ENCODE measurements at places on chromosomes 16 and 17.

- DNase-seq, result no peak
These were observed 10.4 kb upstream of the CHMP6 start for GRCh38 chr17:80981062-80981902.

DNA sequence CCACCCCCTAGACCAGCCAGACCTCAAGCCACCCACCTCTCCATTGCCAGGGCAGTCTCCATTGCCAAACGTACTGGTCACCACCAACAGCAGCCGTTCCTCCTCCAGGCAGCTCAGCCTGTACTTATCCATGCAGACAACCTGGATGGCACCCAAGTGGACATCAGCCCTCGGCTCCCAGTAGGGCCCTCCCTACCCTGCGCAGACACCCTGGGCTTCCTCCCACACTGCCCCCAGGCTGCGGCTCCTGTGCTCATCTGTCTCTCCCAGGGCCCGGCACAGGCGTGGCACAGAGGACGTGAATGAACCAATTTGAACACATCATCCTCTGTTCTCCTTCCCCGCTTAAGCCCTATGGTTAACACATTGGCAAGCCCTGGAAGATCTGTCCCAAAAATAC is 29.5 kb downstream of the NOS2 start:
- no peak for DNase-seq

DNA sequence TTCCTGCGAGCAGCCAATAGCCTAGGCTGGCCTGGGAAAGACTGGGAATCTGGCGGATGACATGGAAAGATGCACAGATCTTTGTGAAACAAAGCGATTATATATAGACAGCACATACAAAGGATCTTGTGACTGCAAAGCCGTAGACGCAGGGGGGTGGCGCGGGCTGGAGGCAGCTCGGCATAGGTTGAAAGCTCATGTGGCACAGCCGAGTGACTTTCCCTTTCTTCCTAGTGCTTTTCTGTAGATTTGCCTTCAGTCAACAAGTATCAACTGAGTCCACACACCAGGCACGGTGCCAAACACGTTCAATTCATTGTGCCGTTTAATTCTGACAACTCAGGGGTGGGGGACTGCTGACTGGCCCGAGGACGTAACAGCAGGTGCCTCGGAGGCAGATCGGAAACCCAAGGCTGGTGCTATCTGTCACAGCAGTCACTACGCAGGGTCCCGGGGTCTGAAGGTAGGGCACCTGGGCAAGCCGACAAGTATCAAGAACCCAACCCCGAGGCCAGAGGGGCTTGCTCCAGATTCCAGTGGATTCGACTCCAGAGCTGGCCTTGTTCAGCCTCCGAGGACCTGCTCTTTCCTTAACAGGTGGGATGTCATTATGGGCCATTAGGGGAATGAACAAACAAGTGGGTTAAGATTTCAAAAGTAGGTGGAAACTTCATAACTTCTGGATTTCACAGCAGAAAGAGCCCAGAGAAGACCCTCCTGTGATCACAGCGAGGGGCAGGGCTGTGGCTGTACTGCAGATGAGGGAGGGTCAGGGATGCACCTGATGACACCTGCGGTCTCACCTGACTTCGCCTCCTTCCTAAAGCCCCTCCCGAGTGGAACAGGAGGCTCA is 5.9 kb downstream of the PAM16 start:
- no peak for DNase-seq

DNA sequence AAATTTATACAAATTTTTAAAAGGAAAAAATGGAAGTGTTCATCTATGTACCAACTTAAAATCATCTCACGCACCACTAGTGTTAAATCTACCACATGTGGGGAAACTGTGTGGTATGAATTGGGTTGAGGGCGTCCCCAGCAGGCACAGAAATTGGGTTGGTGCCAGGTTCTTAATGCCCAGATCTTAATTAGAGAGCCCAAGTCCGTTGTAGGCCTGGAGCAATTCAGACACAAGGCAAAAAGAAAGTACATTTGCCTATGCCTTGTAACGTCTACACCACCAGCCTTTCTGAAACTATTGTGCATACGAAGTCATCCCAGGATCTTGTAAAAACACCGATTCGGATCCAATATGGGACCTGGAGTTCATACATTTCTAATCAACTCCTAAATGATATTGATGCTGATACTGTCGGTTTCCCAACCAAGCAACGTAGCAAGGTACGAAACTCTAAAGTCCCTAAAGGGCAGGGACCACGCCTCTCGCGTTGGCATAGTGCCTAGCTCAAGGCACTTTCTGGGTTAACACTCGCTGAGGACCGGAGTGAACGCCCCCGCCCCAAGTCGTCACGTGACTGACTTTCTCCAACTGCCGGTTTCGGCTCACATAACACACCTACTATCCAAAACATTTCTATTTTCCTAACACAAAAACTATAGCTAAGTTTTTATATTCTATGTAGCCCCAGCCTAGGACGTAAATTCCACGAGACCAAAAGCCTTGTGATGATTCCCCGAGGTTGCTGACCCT is 945 bp upstream of the UQCRC2 start:
- peak; percentile 36 for DNase-seq

GRCh38 chr17:13678841-13679240 is 77.1 kb upstream of the HS3ST3A1 start:
- DNase-seq, result no peak

- DNase-seq, result no peak
These were observed 2.6 kb downstream of the KAT2A start for GRCh38 chr17:42118545-42118944.

- no peak for DNase-seq
These were observed 21.1 kb downstream of the FOXN1 start for GRCh38 chr17:28527181-28527681.

DNA sequence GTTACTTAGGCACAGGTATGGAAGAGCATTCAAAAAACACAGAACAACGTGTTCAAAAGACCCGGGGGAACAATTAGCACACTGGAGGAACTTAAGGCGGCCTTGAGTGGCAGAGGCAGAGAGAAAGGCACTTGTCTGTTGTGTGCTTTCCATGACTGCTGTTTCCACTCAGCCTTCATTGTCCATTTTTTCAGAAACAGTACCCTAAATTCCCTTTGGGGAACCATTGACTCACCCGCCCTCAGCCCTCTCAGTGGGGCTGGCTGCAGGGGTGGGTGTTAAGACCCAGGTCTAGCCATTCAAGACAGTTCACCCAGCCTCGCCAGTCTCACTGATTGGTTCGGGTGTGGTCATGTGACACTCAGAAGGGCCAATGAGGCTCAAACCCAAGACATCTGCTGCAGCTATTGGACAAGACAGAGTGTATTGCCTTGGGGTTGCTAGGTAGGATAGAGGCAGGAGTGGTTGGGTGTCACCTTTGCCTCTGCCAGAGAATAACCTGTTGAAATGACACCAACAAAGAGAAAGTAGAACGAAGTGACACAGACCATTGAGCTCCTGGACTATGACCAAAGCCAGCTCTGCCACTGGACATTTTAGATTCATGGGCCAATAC is 19.6 kb upstream of the CEP20 start:
- DNase-seq, result no peak

DNA sequence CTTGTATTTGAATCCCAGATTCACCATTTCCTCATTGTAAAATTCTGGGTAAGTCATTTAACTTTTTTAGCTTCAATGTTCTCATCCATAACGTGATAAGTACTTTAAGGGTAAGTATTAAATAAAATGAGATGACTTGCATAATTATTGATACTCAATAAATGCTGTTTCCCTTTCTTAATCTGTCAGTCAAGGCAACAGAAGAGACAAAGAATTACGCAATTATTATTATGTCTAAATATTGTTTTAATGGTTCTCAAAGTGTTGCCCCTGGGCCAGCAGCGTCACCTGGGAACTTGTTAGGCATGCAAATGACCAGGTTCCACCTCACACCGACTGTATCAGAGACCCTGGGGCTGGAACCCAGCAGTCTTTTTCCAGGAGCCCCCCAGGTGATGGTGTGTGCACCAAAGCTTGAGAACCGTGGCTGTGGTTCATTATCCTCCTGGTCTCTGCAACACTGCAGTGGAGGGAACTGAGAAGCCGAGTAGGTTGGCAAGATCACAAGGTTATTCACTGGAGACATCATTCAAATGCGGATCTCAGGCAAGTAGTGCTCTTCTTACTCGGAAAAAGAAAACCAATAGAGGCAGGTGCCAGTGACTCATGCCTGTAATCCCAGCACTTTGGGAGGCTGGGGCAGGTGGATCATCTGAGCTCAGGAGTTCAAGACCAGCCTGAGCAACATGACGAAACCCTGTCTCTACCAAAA is 43.5 kb downstream of the LYRM9 start:
- DNase-seq, result no peak

DNA sequence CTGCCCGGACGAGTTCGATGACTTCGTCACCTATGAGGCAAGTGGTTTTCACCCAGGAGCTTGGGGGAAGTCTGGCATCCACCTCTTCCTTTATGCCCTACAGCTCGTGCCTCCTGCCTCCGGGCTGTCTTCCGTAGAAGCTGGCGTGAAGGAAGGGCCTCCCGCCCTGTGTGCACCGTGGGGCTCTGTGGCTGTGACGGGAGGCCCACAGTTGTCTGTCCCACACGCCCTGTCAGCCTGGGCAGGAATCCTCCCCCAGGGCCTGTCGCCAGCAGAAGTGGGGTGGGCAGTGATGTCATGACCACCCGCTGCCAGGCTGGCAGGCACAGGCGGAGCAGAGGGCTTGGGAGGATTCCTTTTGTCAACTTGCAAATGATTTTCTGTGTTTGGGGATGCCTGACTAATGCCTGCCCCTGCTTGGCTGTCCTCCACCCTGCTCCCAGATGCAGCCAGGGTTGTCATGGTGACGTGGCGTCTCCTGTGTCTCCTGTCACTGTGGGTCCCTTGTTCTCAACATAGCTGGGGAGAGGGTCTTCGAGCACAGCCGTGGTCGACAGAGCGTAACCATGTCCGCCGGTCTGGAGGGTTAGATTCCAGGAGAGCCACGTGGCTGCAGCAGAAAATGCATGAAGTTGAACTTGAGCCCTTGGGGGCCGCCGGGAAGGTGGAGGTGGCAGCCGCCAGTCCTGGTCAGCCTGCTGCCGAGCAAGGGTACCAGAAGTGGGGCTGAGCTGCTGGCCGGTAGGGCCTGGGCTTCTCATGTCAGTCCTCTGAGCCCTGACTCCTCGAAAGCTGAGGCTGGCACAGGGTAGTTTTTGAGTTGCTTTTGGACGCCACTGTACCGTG is 46.1 kb downstream of the RAB11FIP3 start:
- DNase-seq, result no peak

DNA sequence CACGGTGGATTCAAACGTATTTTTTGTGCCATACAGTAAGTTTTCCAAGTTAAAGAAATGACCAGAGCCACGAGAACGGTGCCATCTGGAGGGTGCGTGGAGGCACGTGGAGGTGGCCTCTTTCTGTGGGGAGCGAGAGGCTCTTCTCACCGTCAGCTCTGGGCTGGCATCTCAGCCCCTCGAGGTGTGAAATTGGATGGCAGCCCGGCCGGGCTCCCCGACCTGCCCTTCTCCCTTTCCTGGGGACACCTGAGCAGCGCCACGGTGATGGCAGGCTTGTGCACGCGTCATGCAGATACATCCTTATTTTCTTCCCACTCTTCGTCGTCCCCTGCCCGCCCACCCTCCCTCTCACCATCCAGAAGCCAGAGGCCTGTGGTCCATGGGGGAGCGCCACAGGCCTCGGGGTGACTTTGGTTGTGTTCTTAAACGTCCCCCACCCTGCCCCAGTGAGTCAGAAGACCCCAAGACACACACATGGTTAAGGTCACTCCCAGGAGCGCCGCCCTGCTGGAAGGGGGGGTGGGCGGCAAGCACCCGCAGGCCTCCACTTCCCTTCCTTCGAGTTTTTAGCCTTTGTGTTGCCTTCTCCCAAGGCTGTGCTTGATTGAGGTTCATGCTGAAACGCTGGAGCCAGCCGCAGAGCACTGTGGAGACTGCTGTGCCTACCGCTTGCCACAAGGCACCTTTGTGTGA is 109.4 kb downstream of the BANP start:
- no peak for DNase-seq

GRCh38 chr17:80287806-80288567 is 27.3 kb downstream of the RNF213 start:
- DNase-seq, result no peak

GRCh38 chr17:27981978-27982377 is 60.5 kb upstream of the NLK start:
- no peak for DNase-seq

DNA sequence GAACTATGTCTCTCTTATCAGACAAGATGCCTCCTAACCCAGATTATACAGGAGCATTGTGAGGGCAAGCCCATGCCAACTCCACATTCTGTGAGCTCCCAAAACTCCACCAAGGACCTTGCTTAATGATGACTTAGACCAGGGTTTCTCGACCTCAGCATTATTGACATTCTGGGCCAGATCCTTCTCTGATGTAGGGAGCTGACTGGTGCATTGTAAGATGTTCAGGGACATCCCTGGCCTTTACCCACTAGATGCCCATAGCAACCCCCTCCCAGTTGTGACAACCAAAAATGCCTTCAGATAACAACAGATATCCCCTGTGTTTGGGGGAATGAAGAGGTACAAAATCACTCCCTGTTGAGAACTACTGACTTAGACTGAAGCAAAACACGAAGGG is 43.6 kb downstream of the HOXB1 start:
- DNase-seq, result no peak

GRCh38 chr17:4710693-4711634 is 532 bp downstream of the ARRB2 start:
- DNase-seq, result no peak

GRCh38 chr17:66527335-66527734 is 224.9 kb downstream of the PRKCA start:
- DNase-seq, result no peak

Data from urinary bladder (tissue), 4 donors.